ENCODE measurements at places on chromosomes 5 and 9.
A peak's percentile ranks its signal among the peaks of the same experiment; 100 is the strongest.

DNA sequence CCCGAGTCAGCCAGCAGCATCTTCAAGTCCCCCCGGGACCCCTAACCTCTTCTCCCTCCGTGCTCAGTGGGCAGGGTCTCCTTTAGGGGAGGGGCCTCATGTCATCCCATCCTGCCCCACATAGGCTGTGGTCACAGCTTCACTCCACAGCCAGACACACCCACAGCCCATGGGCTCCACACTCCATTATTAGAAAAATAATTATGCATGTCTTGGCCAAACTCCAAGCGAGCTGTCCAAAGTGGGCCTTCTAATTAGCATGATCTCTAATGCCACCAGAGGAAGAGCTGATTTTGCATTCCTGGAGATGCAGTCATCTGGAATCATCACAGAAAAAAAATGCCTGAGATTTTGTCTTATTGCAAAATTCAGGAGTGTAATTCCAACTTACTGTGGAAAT is 418.2 kb downstream of the IRX2 start:
- no peak for DNase-seq

DNA sequence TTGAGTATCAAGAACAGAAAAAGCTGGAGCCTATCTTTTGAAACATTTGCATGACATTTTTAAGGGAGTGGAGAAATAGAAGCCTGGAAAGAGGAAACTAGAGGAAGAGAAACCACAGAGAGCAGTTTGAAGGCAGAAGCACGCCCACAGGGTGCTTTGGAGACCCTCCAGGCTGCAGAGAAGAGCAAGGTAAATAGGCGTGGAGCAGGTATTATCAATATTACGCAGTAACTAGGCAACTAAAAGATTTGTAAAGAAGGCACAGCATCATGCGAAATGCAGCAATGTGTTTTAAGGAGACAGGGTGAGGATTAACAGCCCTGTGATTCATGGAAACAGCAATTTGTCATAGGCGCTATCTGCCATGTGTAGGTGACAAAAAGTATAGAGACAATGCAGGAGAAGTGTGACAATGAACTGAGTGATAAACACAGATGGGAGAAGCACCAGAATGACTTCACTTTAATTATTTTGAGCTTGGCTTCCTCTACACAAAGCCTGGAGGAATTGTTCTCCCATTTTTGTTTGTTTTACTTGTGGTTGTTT is 281.2 kb downstream of the BRINP1 start:
- no peak for DNase-seq

DNA sequence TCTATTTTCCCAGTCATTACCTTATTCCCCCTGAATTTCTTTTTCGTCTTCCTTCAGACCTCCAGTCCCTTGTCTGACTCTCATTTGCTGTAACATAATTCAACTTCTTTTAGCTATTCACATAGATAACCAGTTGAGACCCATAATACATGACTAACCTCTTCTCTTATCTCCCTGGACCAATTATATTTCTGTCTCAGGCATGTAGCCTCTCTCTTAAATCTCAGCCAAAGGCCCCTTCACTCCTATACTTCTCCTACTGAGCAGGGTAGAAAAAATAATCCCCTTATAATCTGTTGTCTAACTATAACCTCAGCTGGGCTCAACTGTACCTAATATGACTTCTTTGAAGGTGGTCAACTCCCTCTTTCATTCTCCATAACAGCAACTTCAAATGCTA is 20.9 kb downstream of the RANBP6 start:
- DNase-seq: no peak

- no peak for DNase-seq
These were observed 241.1 kb upstream of the KLF4 start for GRCh38 chr9:107730666-107731065.

GRCh38 chr5:1330847-1331831 is 13.8 kb downstream of the CLPTM1L start:
- no peak for DNase-seq

DNA sequence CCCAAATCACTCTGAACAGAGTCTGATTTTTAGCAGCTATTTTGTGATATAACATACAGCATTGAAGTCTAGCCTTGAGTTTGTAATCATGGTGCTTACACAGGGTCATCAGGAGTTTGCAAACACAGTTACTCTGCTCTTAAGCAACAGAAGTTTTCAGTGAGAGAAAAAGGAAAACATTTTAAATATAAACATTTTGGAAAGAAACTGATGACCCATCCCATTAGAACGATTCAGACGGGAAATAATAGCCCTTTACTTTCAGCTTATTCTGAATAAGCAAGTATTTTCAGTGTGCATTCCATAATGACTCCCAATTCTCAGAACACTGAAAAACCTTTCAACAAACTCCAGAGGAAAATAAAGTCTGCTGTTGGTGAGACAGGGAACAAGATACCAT is 46.7 kb upstream of the TMC1 start:
- DNase-seq: no peak

DNA sequence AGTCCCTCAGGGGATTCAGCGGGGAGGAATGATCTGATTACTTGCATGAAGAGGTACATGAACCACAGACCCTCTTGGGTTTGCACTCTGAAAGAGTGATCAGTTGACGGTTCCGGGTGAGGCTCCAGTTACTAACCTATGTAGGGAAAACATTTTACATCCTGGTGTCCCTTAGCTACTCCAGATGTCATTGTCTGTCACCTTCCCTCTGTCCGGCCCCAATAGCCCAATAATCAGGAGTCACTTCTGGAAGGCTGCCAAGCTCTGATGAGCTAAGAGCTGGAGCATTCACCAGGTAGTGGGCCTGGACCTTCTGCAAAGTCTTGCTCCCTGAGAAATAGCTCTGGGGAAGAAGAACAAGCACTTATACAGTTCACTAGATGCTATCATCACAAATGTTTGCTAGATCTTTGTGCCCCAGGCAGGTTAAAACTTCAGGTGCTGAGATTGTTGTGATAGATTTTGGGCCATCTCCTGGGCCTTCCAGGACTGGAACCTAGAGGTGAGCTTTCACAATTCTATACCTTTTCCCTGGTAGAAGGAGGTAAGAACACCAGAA is 64.5 kb downstream of the ENTREP1 start:
- DNase-seq: no peak

DNA sequence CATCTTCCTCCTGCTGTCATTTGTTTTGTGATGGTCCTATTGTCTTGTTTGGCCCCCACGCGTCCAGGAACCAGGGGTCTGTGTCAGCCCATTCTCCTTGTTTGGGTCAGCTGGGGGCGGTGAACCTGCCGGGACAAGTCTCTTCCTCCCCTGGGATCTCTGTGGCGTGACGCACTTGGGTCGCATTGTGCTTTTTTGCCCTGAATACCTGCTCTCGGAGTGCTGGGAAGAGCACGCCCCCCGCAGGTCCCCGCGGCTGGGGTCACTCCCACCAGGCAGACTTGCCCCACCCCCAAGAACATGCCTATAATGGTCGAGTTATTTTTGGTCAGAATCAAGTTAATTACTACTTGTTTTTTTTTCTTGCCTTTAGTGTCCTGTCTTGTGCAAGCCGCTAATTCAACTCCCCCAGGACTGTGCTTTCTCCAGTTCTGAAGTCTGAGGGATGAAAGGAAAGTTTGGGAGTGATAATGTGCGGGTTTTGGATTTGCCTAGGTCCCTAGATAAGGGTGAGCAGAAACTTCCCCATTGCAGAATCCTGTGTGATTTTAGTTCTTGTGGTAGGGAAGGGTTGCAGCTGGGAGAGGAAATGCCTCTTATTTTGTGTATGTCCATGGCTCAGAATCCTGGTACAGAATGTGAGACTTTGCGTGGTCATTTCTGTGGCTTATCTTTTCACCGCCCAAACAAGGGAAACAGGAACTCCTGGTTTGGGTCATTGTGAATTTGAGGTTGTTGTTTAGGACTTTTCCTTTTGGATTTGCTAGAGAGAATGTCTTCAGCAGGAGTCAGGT is 789 bp downstream of the ACER2 start:
- no peak for DNase-seq

DNA sequence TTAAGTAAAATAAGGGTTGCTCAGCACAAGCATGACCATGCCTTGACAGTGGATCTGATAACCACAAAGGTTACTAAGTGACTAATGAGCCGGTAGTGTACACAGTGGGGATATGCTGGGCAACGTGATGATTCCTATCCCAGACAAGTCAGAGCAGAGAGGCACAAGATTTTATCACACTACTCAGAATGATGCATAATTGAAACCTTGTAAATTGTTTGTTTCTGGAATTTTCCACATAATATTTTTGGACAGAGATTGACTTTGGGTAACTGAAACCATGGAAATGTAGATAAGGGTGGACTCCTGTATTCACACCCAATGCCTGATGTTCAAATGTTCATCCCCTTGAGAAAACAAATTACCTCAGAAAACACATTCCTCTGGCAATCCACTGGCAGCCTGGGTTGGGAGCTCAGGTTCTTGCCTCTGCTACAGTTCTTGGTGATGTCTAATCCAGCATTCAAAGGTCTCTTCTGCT is 16.2 kb upstream of the ERAP1 start:
- no peak for DNase-seq

GRCh38 chr9:136187197-136187596 is 17.7 kb downstream of the LHX3 start:
- no peak for DNase-seq

- no peak for DNase-seq
These were observed 11.4 kb downstream of the TTC1 start for GRCh38 chr5:160020266-160020770.

DNA sequence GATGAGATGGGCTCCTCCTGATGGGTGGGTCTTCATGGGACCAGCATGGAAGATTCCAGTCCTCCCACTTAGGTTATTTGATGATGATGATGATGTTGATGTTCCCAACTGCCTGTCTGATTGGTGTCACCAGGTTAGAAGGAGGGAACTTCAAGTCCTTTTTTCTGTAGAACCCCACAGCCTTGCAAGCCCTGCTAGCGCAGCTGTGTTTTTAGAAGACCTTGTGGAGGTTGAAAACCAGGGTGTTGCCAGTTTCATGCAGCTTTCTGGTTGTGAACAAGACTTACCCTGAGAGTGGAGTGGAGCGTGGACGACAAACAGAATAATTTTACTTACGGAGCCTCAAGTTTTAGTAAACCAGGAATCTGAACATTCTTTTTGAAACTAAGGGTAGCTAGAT is 83.0 kb downstream of the TRIO start:
- no peak for DNase-seq

DNA sequence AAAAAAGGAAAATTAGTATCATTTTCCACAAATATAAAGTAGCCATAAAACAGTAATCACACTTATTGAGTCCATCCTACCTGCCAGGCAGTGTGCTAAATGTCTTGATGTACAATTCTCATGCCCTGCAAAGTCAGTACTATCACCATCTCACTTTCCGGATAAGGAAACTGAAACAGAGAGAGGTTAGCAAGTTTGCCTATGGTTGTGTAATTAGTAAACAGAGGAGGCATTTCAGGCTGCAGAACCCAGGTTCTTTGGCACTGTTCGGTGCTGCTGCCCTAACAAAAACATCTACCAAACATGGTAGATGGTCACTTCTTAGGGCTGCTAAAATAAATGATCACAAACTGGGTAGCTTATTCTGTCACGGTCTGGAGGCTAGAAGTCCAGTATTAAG is 22.6 kb downstream of the PLAC8L1 start:
- no peak for DNase-seq

DNA sequence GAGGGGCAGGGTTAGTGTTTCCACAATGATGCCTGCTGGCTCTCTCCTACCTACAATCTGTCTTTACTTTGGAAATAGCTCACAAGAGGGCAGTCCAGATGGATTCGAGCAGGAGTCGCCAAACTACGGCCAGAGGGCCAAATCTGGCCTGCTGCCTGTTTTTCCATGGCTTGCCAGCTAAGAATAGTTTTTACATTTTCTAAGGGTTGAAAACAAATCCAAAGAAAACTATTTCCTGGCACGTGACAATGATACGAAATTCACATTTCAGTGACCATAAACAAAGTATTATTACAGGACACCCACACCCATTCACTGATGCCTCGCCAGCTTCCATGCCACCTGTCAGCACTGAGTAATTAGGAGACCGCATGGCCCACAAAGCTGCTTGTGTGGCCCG is 162.9 kb upstream of the WWC1 start:
- DNase-seq: no peak

GRCh38 chr9:108083160-108083750 is 593.7 kb upstream of the KLF4 start:
- no peak for DNase-seq

- no peak for DNase-seq
These were observed 12.5 kb downstream of the SQSTM1 start for GRCh38 chr5:179833056-179833708.

- no peak for DNase-seq
These were observed 134.6 kb downstream of the TRIM32 start for GRCh38 chr9:116821633-116822229.

- DNase-seq: peak; percentile 11
These were observed 1.8 kb upstream of the BHMT start for GRCh38 chr5:79109527-79110492.

- no peak for DNase-seq
These were observed 4.0 kb downstream of the TENT4A start for GRCh38 chr5:6717247-6717646.

GRCh38 chr9:121304707-121305106 is 36.7 kb downstream of the GSN start:
- DNase-seq: no peak

DNA sequence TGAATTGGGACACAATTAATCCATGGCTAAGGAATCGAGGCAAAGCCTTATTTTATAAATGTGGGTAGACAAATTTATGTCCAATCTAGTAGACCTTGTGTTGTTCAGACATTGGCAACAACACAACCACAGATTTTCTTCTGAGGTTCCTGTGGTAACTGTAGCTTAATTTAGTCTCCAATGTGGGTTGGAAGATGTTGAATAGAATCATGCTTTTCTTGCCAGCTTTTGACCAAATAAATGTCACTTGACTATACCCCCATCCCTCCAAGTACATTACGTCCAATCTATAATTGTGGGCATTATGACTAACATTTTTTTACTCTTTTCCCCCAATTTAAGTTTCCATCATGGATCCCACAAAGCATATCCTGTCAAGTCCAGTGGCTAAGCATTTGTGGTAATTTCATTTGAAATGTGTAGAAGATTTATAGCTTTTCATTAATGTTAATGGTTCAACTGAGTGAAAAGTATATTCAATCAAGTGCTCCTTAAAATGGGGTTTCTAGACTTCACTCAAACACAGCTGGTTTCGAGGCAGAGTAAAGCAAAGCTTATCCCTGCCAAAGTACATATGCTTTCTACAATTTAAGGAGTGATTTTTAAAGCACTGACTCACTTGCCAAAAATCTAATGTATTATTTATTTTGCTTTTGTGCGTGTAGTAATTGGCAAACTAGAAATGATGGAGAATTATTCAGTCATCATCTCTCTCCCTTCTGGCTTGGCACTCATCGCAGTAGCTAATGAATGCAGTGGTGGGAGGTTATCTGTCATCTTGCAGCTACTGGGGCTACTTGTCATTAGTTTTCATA is 141.8 kb downstream of the FAM174A start:
- no peak for DNase-seq

- DNase-seq: no peak
These were observed 126.4 kb downstream of the MAT2B start for GRCh38 chr5:163631856-163632255.

DNA sequence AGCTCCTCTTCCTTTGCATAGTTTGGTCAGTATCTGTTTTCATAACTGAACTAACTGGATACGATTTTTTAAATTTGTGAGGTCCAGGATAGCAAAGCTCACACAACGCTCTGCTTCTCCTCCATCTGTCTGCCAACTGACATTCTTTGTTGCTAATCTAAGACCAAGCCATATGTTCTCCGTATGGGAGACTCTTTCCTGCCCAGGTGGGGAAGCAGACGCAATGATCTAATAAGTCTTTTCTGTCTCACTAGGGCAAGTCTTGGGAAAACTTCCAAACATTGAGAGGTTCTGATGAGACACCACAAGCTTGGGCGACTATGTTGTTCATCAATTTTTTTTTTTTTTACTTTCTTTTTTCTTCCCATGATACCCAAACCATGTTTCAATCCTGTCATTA is 558.5 kb downstream of the EFNA5 start:
- no peak for DNase-seq

- no peak for DNase-seq
These were observed 2.0 kb upstream of the F2RL2 start for GRCh38 chr5:76625087-76625815.

Measured in activated T-cell treated with anti-CD3 and anti-CD28 coated beads for 48 hours (primary cell).